Retina (tissue), 1 donor: ENCODE measurements at places on chromosomes 6 and 20.

GRCh38 chr20:44616604-44616964, 34.2 kb downstream of the PKIG start:
- no peak for DNase-seq

DNA sequence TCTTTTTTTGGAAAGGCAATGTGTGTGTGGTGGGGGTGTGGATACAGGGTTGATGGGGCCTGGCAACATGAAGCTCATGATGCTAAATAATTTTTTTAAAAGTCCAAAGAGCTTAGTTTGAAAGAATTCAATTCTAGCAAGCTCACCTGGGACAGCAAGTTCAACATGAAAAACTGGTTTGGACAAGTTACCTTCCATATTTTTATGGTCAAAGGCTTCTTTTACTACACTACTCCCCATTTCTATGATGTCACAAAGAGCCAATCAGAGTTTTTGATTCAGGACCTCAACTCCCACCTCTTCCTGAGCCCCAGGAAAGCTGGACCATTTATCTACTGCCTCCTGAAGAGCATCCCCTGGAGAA, 66.1 kb upstream of the CTNNBL1 start:
- DNase-seq = no peak

DNA sequence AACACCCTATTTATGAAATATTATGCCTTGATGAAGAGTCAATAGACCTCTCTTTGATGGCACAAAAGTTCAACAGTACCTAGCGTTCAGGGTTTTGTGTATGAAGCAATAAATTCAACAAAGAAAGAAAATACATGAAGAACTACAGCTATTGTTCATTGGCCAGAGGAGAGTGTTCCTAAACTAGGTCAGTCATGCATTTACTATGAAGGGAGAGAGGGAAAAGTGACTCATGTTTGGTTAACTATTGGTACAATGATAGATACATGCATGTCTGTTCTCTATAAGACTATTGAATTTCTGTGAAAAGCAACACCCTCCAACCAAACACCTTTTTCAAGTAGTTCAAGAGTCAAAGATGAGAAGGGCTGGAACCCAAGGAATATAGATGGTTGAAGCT, 50.7 kb downstream of the CLIC5 start:
- DNase-seq = no peak

GRCh38 chr6:9308284-9308683, 872.9 kb upstream of the SLC35B3 start:
- no peak for DNase-seq

GRCh38 chr20:50325651-50326050, 135.0 kb downstream of the CEBPB start:
- DNase-seq = no peak

- no peak for DNase-seq
These were observed 11.9 kb downstream of the TULP4 start for GRCh38 chr6:158324136-158324535.

GRCh38 chr6:36851149-36851614, 11.9 kb upstream of the CPNE5 start:
- peak; percentile 86 for DNase-seq
